GM13976 (cell line): ENCODE measurements at places on chromosomes 6 and 20.
A peak's percentile ranks its signal among the peaks of the same experiment; 100 is the strongest.

DNA sequence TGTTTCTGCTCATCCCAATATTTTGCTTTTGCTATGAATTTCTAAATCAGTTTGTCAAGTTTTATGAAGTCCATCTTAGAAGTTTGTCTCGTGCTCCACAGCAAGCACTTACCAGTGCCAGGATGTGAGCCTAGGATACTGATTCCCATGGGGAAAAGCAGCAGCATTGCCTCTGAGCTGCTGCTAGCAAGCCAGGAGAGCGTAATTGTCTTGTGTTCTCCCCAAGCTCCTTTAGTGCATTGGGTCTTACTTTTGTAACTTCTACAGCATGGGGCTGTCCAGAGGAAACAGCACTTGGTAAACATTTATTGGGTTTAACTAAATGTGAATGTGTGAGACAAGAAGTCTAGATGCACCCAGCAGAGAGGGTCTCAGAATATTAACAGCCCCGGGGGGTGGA, 76.1 kb downstream of the RNF182 start:
- DNase-seq, result no peak

DNA sequence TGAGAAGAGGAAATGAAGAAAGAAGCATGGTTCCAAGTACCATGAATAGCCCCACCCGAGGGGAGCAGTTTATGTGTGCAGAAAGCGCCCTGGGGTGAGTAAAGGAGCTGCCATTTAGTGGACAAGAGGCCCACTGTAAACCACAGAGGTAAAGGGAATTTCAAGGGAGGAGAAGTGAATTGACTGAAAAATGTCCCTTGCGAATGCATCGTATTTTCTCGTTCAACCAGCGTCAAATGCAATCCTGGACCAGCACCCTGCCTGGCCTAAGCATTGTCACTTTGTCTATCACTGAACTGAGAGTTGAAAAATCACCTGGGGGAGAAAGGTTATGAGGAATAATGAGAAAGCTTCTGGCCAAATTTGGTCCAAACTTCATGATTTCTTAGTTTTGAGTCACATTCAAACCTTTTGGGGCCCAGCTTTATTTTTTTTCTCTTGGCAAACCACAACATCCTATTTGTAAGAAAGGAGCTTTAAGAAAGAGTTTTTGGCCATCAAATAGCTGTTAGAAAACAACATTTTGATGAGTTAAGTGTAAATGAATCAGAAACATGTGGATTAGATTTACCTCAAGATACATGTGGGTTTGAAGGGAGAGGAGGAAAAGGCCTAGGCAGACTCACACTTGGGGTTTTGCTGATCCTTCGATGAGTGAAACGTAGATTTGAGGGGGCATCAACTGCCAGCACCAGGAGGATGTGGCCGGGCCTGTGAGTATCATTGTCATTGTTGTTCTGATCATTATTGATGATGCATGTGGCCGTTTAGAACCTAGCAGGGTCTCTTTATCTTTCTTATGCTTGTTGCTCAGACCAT, 214.0 kb downstream of the CLIC5 start:
- peak; percentile 32 for DNase-seq

GRCh38 chr20:2859330-2860121, 13.8 kb upstream of the PTPRA start:
- peak; percentile 13 for DNase-seq

GRCh38 chr20:56943946-56944945, 315.1 kb downstream of the TFAP2C start:
- DNase-seq, result no peak

GRCh38 chr6:149385998-149386646, 13.9 kb upstream of the SUMO4 start:
- DNase-seq, result no peak

GRCh38 chr20:37914672-37915433, 11.9 kb downstream of the VSTM2L start:
- DNase-seq, result peak; percentile 67

DNA sequence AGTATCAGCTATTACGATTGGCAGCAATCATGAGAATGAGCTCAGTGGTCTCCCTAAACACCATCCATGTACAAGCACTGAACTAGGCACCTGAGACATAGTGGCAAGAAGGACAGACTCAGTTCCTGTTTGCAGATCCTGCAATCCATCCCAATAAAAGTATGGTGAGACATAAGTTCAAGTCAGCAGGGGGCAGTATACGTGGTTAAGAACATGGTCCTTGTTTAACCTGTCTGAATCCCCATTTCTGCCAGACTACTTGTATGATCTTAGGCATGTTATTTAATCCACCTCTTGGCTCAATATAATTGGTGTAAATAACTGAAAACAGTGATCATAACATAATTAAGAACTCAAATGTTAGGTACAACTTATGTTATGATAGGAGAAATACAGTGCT, 33.2 kb upstream of the PNISR start:
- DNase-seq, result no peak

GRCh38 chr6:37354526-37355384, 972 bp downstream of the RNF8 start:
- DNase-seq, result peak; percentile 61

DNA sequence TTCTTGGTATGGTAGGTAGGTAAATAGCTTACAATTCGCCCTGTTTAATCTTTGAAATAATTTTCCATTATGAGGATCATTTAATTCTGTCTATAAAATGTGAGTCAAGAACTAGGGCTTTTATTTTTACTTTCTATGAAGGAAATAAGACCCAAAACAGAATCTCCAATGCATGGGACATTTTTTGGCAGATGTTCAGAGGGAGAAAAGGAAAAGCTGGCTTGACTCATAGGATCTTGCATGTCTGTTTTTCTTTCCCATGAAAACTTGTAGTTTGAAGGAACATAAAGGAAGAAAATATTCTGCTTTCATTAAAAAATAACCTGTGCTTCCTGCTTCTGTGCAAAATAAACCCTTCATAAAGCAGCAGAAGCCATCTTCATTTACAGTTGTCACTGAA, 143.1 kb upstream of the INSM1 start:
- no peak for DNase-seq
